PC-9 (cell line): ENCODE measurements at places on chromosomes 2 and 18. TPM values are rescaled to one million over a fixed set of nuclear protein-coding genes. Genes with fewer than 3 reads are reported as not detected.

The SCN1A gene
- not detected in 2 replicates for total RNA-seq

The SERPINB13 gene
- not detected in 2 replicates for total RNA-seq

DNA sequence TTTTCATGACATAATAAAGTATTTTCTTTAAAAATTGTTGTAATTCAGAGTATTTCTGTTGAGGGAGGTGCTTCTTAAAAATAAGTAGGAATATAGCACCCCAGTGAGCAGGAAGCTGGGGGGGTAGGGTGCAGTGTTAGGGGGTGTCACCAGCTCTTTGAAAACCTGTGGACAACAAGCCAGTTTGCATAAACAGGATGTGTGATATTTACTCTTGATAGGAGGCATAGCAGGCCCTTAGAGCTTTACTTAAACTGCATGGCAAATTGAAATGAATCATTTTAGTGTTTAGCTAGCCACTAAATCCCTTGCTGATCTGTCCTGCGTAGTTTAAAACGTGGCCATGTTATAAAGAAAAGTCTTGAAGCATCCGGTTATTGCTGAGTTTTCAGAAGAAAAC is 8.4 kb downstream of the TGIF1 start:
- no peak for DNase-seq

- peak; percentile 88 for DNase-seq
These were observed 15.1 kb downstream of the CLIP4 start for GRCh38 chr2:29130295-29130694.

DNA sequence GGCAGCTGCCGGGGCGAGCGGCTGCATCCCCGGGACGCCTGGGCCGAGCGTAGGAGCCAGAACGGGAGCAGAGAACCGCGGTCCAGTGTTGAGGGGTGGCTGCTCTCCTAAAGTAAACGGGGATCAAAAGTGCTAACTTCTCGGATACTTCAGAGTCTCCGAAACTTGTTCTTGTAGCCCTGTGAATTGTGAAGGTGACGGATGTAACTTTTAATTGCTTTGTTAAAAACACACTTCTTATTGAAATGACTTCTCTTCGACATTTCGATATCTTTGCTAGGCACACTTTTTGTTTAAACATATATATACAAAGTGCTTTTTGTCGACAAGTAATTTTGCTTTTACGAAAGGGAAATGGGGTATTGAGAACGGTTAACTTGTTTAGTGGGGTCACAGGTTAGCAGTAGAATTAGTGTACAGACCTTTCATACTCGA is 540 bp downstream of the ATP9B start:
- DNase-seq, result no peak
